ENCODE measurements at places on chromosomes 4 and X.

DNA sequence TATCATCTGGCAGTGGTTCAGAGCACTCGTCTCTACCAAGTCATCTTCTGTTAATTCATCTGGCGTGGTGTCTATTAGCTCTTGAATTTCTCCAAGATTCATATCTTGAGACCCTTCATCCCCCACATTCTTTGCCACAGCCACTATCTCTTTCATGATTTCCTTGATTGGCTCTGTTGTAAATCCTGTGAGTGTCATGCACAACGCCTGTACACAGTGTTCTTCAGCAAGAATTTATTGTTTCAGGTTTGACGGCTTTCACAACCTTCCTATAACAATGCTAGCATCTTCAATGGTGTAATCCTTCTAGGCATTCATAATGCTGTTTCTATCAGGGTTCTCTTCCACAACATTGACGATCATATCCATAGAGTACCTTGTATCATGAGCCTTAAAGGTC is 30.9 kb downstream of the MGST2 start:
- DNase-seq, result no peak

- DNase-seq, result no peak
These were observed 36.4 kb upstream of the CT47C1 start for GRCh38 chrX:119036107-119037029.

DNA sequence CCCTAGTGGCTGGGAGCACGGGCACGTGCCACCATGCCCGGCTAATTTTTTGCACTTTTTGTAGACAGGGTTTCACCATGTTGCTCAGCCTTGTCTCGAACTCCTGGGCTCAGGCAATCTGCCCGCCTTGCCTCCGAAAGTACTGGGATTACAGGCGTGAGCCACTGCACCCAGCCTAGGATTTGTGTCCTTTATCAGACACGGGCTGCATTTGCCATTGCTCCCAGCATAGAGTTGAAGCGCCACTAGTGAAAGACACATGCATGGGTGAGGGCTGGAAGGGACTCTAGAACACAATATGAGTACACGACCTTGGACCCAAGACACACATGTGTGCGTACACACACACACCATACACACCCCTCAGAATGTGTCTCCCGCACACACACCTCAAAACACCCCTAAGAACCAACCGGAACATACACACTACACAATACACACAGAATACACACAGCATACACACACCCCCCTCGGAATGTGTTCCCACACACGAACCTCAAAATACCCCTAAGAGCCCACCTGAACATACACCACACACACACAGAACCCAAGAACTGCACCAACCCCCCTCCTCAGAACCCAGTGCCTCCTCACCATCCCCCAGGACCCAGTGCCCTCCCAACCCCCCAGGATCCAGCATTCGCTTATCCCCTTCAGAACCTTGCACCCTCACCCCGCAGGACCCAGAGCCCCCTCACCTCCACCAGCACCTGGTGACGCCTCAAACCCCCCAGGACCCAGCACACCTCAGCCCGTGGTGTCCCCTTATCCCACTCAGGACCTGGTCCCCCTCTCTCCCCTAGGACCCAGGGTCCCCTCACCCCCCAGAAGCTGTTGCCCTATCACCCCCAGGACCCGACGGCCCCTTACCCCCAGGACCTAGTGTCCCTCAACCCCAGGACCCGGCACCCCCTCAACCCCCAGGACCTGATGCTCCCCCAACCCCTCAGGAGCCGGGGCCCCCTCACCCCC is 1.0 kb downstream of the TNIP2 start:
- DNase-seq, result no peak

- DNase-seq, result no peak
These were observed 316.3 kb downstream of the TMA16 start for GRCh38 chr4:163810755-163811154.

DNA sequence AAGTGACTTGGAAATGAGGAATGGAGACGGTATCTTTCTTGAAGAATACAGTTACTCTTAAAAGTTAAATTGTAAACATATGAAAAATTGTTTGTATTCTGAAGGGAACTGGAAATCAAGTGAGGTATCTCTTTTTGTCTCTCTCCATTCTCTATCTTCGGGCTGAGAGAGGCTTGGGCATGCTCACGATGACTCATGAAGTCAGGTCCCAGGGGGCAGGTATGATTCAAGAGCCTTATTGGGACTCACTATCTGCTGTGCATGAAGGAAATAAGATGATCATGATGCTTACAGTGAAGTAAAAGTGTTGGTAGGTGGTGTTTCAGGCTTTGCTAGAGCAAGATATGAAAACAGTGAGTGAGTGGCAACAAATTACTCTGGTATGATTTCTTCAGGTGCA is 200.4 kb upstream of the PITX2 start:
- DNase-seq, result no peak

GRCh38 chr4:76651616-76652015 is 216.6 kb downstream of the SHROOM3 start:
- no peak for DNase-seq

GRCh38 chr4:107692202-107692601 is 27.8 kb downstream of the PAPSS1 start:
- DNase-seq, result no peak

GRCh38 chr4:79078339-79078738 is 139.1 kb upstream of the PAQR3 start:
- DNase-seq, result no peak

DNA sequence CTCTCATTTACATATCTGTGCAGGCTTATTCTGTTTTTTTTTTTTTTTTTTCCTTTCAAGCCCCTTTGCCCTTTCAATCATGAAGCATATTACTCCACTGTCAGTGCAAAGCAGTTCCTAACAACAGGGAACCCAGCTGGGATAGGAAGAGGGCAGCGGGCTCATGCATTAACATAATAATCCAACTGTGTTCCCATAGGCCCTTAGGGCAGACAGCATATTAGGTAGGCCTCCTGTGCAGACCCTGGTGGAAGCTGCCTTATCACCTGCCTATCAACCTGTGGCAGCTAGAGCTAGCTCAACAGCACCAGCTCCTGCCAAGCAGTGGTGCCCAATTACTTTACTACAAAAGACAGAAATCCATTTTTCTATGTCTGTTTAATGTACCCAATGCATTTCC is 49.3 kb downstream of the SLC10A7 start:
- DNase-seq, result no peak

DNA sequence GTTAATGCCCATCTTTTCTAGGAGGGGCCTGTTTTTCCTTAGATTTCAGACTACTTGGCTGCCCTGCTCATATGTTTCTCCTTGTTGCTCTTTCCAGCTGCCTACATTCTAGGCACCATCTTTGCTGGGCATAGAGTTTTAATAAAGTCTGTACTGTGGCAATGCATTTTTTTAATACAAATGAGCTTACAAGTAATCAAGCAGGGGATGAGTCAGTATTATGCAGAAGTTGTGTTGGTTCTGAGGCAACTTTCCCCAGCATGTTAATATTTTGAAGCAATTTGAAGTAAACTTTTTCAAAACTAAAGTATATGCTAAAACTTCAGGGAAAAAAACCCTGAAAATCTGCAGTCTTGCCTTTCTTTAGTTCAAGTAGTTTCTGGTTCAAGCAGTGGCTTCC is 372.0 kb upstream of the GATB start:
- DNase-seq, result no peak

DNA sequence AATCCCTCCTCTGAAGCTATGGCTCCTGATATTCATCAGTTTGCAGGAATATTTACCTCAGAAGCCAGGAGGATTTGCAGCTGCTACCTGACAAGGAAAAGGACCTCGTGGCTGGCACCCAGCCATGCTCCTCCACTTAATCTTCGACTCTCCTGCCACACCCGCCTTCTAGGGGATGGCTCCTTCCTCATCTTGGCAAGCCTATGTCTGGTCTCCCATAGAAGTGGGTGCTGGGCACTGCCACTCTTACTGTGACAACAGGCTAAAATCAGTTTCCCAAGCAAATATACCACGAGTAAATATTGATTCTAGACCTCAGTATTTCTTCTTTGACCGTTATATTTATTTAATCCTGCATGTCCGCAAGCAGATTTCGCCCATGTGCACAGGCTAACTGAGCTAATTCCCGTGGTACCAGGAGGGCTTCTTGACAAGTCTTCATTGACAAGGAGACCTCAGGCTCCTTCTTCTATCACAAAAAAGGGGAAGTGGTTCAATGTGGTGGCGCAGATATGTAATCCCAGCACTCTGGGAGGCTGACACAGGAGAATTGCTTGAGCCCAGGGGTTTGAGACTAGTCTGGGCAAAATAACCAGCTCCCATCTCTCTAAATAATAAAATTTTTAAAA is 52.6 kb upstream of the DCTD start:
- no peak for DNase-seq

GRCh38 chrX:137033774-137034507 is at the start of gene GPR101:
GPR101 (minus strand) TSS chrX:137033995; CDS start chrX:137031674, 2,321 bp downstream.
- DNase-seq, result no peak

- no peak for DNase-seq
These were observed 119.5 kb upstream of the MAP9 start for GRCh38 chr4:155496294-155496626.

- DNase-seq, result no peak
These were observed 103.8 kb upstream of the QRFPR start for GRCh38 chr4:121484633-121485032.

DNA sequence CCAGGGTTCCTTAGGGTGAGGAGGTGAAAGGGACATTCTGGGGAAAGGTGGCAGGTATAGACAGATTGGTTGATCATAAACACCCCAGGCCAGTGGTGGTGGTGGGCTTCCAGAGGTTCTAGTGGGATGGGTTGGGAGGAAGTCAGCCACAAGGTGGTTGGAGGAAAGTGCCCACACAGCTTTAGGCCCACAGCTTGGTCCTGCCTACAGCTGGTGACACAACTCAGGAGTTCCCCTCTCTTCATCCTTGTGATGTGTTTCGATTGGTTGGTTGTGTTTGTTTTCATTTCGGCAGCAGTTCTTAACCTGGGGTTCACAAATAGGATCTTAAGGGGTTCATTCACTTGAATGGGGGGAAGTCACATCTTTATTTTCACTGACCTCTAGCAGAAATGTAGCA is 157.0 kb downstream of the TMEM164 start:
- DNase-seq, result no peak

- no peak for DNase-seq
These were observed 2.2 kb downstream of the WFS1 start for GRCh38 chr4:6271701-6272465.

- no peak for DNase-seq
These were observed 38.0 kb upstream of the IL21 start for GRCh38 chr4:122658818-122659295.
